Colonic mucosa (tissue), 4 donors: ENCODE measurements at places on chromosomes 7 and 10. TPM values are rescaled to one million over a fixed set of nuclear protein-coding genes. Genes with fewer than 3 reads are reported as not detected.

EVX1 gene
- total RNA-seq, result 0.32 TPM

GSTO2 gene
- 18.9 TPM for total RNA-seq

SPDYE1 gene
- total RNA-seq, result not detected

TAS2R41 gene
- total RNA-seq, result not detected

MEIG1 gene
- 0.58 TPM for total RNA-seq

GJD4 gene
- total RNA-seq, result not detected

ITPRID1 gene
- 0.91 TPM for total RNA-seq

OR6B1 gene
- not detected for total RNA-seq

AKR1D1 gene
- not detected for total RNA-seq

ADAM22 gene
- 2.8 TPM for total RNA-seq

C10orf62 gene
- total RNA-seq, result not detected

DNAJC30 gene
- 15.1 TPM for total RNA-seq

- DNase-seq, result no peak
Observed at GRCh38 chr10:15453926-15454325, 82.8 kb upstream of the FAM171A1 start.

- no peak for DNase-seq
Observed at GRCh38 chr7:33452805-33453502, 323.6 kb downstream of the BBS9 start.

DNA sequence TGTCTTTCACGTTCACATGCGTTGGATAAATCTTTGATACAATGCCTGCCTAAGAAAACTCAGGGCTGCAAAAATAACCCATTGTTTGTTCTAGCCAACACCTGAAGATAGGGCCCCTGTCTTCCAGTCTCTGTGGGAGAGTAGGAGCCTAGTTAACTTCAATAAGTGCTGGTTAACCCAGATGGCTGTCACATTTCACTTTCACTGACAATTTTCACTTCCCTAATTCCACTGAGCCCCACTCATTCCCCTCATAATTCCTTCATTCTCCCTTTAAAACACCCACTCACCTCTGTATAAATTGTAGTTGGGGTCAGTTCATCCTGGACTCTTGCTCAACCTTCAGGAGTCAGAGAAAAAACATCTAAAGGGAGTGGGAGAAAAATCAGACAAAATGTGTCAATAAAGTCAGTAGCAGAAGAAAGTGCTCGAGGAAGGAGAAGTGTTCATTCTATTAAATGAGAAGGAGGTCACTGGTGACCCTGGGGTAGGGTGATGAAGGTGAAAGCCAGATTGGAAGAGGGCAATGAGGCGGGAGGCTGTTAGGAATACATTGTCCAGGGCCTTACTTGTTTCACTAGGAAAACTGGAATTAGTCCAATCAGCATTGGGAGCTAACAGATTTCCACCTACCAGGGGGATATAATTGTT is 51.2 kb upstream of the ABI1 start:
- DNase-seq, result no peak

GRCh38 chr7:105648561-105649401 is 67.5 kb upstream of the EFCAB10 start:
- DNase-seq, result peak; percentile 57

- DNase-seq, result no peak
Observed at GRCh38 chr7:158292948-158293347, 294.7 kb downstream of the PTPRN2 start.

DNA sequence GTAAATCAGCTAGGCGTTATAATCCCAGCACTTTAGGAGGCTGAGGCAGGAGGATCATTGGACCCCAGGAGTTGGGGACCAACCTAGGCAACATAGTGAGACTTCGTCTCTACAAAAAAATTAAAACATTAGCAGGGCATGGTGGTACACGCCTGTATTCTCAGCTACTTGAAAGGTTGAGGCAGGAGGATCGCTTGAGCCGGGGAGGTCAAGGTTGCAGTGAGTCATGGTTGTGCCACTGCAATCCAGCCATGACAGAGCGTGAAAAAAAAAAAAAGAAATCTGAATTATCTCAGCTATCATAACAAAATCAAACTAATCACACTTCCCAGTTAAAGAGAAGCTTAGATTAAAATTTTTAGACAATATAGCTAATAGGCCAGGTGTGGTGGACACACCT is 35.3 kb downstream of the ATAD1 start:
- DNase-seq, result no peak

GRCh38 chr10:34792881-34793280 is 22.2 kb downstream of the PARD3 start:
- no peak for DNase-seq

GRCh38 chr7:127844707-127845331 is 186.4 kb downstream of the LRRC4 start:
- peak; percentile 55 for DNase-seq

GRCh38 chr10:61390851-61391250 is 62.3 kb downstream of the TMEM26 start:
- no peak for DNase-seq

- no peak for DNase-seq
Observed at GRCh38 chr10:99709480-99710229, 22.3 kb downstream of the COX15 start.

- DNase-seq, result no peak
Observed at GRCh38 chr10:86362586-86363183, 3.9 kb downstream of the GRID1 start.

DNA sequence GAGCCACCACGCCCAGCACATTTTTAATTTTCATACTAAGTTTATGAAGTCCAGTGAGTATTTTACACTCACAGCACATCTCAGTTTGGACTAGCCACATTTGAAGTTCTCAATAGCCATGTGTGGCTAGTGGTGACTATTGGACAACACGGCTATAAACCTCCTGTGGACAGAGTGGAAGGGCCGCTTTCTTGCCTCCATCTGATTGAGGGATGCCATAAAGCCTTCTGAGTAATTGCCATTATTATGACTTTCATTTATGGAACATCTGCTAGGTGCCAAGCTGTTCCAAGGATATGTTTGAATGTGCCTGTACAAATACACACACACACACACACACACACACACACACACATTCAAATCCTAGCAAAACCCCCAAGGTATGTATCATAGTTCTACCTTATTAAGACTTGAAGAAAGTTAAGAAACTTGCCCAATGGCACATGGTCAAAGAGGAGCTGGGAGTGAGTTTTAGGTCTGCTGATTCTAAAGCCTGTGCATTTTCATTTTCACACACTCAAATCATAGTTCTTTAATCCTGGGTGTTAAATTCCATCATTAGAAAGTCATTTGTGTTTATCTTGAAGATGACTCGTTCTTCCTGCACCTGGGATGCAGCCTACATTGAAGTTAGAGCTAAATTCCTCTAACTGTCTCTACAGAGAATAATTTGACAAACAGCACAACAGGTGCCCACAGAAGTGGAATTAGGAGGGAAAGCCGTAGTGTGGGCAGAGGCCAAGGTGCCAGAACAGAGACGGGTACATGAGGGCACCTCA is 143.3 kb downstream of the PKD1L1 start:
- DNase-seq, result no peak

- DNase-seq, result no peak
Observed at GRCh38 chr7:95694334-95694733, 78.0 kb upstream of the DYNC1I1 start.

- DNase-seq, result no peak
Observed at GRCh38 chr10:69406816-69407580, 9.7 kb downstream of the TACR2 start.

DNA sequence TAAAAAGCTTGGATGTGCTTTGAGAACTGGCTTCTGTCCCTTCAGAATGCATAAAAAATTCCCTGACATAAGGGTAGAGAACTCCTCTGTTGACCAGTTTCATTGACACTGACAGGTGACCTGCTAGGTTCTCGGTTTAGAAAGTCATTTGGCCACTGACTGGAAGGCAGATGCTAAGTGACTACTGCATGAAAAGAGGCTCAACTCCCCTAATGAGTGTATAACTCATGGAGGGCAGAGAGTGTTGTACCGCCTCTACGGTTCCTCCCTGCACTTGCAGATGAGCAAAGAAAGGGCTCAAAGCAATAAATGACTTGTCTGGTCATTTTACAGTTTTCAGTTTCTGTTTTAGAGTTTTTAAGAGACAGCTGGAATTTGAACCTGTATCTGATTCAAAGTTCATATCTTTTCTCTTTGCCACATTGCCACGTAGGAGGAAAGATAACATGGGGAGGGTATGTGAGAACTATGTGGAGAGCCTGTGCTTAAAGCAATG is 2.9 kb upstream of the FGL2 start:
- no peak for DNase-seq

GRCh38 chr10:34319197-34319846 is 495.8 kb downstream of the PARD3 start:
- DNase-seq, result peak; percentile 57

DNA sequence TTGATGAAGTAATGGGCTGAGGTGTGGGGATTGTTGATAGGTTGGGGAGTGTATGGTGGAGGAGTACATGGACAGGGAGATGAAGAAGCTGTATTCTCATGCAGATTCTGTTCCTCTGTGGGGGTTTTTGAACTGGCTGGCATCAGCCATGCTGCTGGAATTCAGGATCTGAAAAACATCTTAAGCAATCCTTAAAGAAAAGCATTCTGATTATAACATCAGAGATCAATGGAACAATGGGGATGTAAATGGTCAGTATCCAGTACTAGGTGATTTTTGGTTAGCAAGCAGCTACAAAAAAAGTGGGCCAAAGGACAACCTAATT is 247.5 kb upstream of the GALNT17 start:
- DNase-seq, result no peak

DNA sequence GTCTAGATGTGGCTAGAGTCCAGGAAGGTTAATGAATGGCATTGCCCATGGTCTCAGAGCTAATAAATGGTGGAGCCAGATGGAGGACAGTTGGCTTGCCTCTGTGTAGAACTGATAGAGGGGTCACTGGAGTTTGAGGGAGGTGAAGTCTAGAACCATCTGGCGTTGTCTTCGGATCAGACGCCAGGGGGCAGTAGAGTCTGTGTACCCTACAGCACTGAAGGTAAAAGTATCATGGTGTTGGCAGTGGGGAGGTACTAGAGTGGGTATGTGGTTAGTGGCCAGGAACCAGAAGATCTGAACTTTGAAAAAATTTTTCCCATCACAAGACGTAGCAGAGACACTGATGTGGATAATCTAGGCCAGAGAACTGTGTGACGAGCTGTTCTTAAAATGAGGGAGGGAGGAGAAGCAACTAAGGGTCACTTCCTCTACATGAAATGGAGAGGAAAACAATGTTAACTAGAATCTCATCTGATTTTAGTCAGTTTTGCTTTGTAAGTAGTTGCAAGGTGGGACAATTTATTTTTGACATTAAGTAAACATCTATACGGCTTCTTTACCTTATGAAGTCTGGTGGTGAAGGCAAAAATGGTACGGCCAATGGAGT is 227.9 kb upstream of the PRSS58 start:
- no peak for DNase-seq

DNA sequence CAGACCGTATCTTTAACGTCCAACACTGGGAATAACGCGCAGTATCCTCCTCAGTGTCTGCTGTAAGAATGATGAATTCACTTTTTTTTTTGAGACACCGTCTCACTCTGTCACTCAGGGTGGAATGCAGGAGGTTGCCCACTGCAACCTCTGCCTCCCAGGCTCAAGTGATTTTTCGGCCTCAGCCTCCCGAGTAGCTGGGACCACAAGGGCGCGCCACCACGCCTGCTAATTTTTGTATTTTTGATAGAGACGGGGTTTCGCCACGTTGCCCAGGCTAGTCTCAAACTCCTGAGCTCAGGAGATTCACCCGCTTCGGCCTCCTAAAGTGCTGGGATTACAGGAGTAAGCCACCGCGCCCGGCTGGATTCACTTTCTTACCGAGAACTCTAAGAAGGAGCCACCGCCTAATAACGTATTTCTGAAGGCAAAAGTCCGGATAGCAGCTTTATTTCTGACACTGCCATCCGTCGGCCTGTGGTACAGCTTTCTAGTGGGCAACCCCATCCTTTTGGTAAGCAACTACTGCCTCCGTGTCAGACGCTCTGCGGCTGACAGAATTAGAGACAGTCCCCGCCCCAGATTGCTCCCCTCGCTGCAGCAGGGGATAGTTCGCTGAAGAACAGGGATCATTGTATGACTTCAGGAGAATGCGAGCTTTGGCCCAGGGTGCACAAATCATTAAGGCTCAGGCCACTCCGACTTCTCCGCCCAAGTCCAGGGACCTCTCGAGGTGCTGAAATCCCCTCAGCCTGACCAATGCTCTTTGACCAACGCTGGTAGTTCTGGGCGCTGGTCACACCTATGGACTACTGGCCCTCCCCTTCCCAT is 662 bp downstream of the POLR3A start:
- no peak for DNase-seq

GRCh38 chr7:148695953-148696352 is 2.8 kb upstream of the CUL1 start:
- DNase-seq, result no peak

- DNase-seq, result no peak
Observed at GRCh38 chr10:29428486-29428885, 139.6 kb downstream of the LYZL1 start.

GRCh38 chr7:129210256-129210988 is 14.4 kb upstream of the AHCYL2 start:
- peak; percentile 81 for DNase-seq

- DNase-seq, result no peak
Observed at GRCh38 chr10:17503795-17504194, 49.4 kb upstream of the ST8SIA6 start.
